Stimulated activated CD8-positive, alpha-beta memory T cell treated with anti-CD3 and anti-CD28 coated beads, Interleukin-4, amount 100 ng/mL, for 4 hours (primary cell): ENCODE measurements at places on chromosomes 13 and 19.

- DNase-seq = no peak
These were observed 172.2 kb downstream of the DNAJC15 start for GRCh38 chr13:43195551-43195950.

- DNase-seq = no peak
These were observed 62.0 kb downstream of the EPSTI1 start for GRCh38 chr13:42929886-42930535.

DNA sequence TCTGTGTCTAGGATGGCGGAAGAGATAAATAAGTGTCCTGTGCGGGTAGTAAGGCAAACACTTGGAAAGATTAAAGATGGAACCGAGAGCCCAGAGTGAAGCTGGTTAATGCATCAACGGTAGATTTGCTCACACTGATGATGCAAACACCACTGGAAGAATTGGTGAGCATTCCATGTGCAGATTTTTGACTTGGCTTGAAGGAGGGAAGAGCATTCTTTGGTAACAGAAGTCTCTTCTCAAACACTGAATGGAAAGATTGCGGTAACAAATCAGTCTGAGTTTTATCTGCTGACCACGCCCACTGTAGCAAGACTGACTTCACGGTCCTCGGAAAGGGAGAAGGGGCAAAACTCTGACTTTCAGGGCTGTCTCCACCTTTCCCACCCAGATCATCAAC lies 112.5 kb downstream of the COL4A1 start:
- DNase-seq = no peak

GRCh38 chr19:51318687-51319648 lies 7.5 kb downstream of the IGLON5 start:
- no peak for DNase-seq

GRCh38 chr13:52644108-52644507 lies 1.9 kb downstream of the HNRNPA1L2 start:
- DNase-seq = no peak

DNA sequence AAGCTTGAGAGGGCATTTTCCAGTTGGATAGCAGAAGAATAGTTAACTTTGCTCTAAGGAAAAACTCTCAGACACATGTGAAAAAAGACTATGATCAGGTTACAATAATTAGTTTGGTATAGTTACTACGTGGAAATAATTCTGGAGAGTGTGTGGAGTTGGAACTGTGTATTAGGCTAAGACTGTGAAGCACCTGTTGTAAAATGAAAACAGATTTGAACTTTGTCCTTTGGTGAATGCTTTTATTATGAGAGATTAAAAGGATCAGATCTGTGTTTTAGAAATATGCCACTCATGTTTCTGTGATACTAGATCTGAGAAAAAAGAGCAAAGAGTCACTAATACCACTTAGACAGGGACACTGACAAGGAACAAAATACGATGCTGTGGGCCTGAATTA lies 807.5 kb upstream of the ATXN8OS start:
- DNase-seq = no peak

GRCh38 chr19:42021185-42021584 lies 27.2 kb upstream of the ATP1A3 start:
- DNase-seq = no peak

DNA sequence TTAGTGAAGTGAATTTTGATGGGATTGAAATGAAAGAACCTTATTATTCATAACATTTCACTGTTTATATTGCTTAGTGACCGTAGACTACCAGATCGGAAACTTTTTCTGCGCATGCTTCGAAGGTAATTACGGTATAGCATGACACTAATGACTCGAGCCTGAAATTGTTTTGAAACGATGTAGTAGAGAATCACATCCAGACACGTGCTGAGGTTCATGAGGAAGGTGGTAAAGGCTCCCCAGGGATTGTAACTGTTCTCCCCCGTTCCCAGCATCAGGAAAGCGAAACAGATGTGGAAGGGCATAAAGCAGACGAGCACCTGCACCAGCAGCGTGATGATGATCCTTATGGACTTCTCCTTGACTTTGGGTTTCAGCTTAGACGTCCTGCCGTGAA lies 3.3 kb downstream of the GPR18 start:
- no peak for DNase-seq

DNA sequence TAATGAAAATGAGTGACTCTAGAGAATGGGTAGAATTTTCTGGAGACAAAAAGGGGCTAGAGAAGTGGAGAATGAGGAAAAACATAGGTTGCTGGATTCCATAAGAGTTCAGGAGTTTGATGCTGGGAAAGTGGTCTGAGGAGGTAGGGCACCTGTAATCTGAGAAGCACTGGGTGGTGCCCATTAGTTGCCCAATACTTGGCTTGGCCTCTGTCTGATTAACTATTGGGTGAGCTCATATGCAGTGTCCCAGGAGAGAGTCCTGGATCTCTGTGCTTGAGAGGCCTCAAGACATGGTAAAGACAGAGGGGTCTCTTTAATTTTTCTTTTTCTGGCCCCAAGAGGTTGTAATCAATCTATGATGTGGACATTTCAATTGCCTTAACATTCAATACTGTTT lies 390.1 kb downstream of the TDRD3 start:
- DNase-seq = no peak

- DNase-seq = no peak
These were observed 116.0 kb downstream of the COL4A2 start for GRCh38 chr13:110422913-110423688.

- DNase-seq = no peak
These were observed 5.6 kb upstream of the CACNG6 start for GRCh38 chr19:53985863-53986262.

- DNase-seq = no peak
These were observed 3.2 kb downstream of the OXGR1 start for GRCh38 chr13:96991072-96991471.

DNA sequence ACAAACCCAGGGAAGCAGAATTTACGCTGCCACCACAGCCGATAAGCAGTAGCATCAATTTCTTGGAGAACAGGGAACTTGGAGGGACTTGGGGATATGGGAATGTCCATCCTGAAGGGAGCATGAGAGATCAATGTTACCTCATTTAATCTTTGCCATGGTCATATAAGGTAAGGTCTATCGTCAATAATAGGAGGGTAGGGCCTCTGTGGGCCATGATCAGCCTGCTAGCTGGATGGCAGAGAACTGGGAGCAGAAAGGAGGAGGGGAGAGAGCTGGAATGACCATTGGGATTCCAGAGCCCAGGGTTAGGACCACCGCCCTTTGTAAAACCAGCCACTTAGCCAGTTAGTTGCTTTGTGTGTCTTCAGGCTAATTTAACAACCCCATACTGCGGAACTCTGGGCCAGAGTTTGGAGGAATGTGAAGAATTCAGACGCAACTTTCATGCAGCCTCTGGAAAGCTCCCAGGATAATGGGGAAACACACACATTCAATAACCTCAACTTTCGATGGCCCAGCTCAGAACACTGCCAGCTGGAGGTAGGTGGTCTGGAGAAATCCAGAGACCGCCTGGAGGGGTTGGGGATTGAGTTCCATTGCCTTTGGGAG lies 40.3 kb downstream of the ZNF557 start:
- DNase-seq = no peak

GRCh38 chr13:33775339-33776108 lies 42.4 kb upstream of the RFC3 start:
- no peak for DNase-seq

DNA sequence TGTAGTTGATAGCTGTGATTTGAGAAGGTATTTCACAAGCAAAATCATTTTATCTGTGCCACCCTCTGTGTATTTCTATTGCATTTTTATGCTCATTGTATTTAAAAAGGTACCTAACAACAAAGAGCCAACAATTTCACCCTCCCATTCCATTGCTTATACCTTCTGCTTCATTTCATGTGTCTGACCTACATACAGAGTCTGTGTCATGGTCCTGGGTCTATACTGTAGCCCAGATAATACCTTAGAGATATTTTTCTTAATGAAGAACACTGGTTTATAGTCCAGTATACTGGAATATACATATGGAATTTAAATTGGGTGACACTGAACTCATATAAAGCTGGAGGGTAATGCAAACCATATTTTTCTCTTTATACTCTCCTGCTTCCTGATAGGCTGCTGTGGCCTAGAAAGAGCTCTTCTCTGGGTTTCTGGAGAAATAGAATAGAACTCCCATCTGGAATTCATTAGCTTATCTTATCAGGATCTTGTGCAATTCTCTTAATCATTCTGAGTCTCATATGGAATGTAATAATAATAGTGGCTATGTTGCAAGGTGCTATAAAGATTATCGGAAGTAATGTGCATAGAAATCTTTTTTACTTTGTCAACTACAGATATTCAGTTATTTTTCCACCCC lies 31.8 kb upstream of the SPART start:
- DNase-seq = no peak

- DNase-seq = no peak
These were observed 4.9 kb upstream of the ERCC1 start for GRCh38 chr19:45428384-45429231.

- no peak for DNase-seq
These were observed 24.2 kb downstream of the NEK5 start for GRCh38 chr13:52104624-52105023.

- DNase-seq = no peak
These were observed 39.1 kb upstream of the IL17D start for GRCh38 chr13:20664351-20664750.

- no peak for DNase-seq
These were observed 32.6 kb upstream of the ADGRE1 start for GRCh38 chr19:6854758-6855157.

GRCh38 chr13:96898646-96899254 lies 95.5 kb downstream of the OXGR1 start:
- DNase-seq = no peak

GRCh38 chr19:17031741-17032140 lies 5.1 kb upstream of the CPAMD8 start:
- no peak for DNase-seq

DNA sequence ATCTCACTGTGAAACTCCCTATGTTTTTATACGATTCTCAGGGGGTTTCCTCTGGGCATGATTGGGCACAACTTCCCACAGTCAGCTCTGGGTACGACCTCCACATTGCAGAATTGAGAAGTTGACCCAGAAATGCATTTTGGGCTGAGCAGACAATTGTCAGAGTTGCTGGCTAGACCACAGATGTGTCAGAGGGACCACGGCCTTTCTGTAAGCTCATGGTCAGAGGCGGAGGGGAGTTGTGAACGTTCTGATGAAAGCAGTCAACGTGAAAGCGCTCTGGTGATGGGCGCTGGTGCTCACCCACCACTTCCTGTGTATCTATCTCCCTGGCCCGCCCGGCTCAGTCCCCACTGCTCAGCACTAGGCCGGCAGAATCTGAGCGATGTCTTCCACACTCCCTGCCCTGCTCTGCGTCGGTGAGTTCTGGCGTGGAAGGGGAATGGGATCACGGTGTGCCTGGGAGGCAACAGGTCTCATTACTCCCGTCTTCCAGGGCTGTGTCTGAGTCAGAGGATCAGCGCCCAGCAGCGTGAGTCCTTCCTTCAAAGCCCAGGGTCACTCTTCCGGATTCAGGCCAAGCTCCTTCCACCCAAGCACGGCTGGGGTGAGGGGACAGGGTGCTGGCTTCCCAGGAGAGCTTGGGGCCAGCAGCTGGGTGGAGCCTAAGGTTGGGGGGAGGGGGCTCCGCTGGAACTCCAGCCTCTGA lies at the start of gene NCR1:
Gene NCR1 (plus strand): TSS at position 346 of the 709 bp plus-strand sequence. CDS start 40 bp downstream, at position 386.
- DNase-seq = peak; percentile 10

DNA sequence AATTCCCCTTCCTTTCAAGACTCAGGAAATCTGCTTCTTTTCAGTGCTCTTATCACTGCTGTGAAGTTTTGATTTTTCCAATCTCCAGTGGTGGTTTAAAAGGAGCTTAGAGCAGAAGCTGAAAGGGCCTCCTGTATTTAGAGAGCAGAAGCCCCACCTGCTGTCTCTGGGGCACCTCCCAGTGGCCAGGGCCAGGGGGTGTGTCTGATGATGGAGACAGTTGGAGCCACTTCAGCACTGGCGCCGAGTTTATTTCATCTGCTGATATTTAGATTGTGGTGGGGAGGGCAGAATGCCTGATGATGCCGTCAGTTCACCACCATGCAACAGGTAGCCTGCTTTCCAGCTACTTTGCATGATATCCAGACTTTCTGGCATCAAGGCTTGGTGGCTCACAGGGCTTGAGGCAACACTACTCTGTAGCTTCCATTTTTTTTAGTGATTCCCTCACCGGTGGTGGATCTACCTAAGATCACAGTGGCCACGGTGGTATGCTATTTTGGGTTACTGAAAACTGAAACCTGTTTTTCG lies 371.9 kb downstream of the KCNRG start:
- DNase-seq = no peak

- DNase-seq = no peak
These were observed 342.7 kb upstream of the TMTC4 start for GRCh38 chr13:101017123-101017872.

- DNase-seq = no peak
These were observed 573.0 kb upstream of the SLITRK1 start for GRCh38 chr13:84455143-84455905.

DNA sequence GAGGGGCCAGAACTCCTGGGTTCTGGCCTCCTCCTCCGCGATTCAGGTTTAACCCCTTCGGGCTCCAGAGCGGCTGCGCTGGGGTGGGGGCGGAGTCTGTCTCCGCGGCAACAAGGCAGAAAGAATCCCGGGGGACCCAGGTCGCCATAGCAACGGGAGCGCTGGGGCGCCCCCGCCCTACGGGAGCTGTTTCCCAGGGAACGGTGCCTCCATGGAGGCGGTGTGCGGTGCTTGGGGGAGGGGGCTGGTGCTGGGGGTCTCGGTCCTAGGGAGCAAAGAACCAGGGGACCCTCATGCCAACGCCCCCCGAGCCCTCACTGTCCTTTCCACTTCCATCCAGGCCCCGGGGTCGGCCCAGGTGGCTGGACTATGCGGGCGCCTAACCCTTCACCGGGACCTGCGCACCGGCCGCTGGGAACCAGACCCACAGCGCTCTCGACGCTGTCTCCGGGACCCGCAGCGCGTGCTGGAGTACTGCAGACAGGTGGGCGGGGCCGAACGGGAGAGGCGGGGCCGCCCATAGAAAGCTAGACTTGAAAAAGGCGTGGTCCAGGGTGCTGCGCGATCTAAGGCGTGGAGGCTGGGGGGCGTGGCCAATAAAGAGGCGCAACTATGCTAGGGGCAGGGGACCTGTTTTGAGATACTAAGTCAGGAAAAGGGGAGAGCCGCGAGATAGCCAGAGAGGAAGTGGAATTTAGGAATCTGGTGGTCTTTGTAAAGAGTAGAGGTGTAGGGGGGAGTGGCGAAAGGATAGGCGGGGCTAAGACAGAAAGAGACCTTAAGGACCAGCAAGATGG lies 1.2 kb downstream of the APLP1 start:
- DNase-seq = peak; percentile 64

- DNase-seq = no peak
These were observed 8.0 kb downstream of the NANOS3 start for GRCh38 chr19:13884726-13885591.

DNA sequence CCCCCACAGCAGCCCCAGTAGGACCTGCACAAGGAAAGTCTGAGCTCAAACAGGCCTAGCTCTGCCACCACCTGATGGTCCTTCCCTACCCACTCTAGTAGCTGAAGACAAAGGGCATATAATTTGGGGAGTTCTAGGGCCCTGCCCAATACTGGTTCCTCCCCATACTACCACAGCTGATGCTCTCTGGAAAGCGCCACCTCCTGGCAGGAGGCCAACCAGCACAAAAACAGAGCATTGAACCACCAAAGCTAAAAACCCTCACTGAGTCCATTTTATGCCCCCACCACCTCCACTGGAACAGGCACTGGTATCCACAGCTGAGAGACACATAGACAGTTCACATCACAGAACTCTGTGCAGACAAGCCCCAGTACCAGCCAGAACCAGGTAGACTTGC lies 1276.8 kb downstream of the OLFM4 start:
- no peak for DNase-seq
